ENCODE measurements at places on chromosomes 6 and 20.

DNA sequence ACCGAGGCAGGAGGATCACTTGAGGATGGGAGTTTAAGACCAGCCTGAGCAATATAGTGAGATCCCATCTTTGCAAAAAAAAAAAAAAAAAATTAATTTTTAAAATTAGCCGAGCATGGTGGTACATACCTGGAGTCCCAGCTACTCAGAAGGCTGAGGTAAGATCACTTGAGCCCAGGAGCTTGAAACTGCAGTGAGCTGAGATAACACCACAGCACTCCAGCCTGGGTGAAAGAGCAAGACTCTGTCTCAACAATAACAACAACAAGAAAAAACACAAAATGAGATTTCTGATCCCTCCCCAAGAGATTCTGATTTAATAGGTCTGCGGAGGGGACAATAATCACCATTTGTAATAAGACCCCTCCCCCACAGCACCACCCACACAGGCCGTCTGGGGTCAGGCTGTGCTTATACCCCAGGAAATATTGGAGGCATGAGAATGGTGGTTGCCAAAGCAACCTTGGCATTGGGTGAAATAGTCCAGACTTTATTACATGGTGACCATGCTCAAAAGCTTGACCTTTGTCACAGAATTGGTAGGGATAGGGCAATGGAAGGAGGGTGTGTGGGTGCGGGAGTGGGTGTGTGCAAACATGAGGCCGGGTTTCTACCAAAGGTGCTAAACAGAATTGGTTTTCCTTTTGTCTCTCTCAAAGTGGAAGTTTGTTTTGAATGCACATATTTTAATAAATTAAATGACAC is 24.4 kb upstream of the ADTRP start:
- DNase-seq = no peak

GRCh38 chr6:41734666-41735426 is 562 bp downstream of the TFEB start:
- DNase-seq = peak; percentile 32

GRCh38 chr6:148524471-148524882 is 181.8 kb downstream of the SASH1 start:
- DNase-seq = no peak

GRCh38 chr20:5234158-5234557 is 82.6 kb downstream of the PROKR2 start:
- DNase-seq = no peak

GRCh38 chr6:121828146-121828886 is 392.9 kb downstream of the GJA1 start:
- DNase-seq = no peak

GRCh38 chr20:53337390-53338101 is 256.1 kb downstream of the ZNF217 start:
- no peak for DNase-seq
